Suppressor macrophage (primary cell): ENCODE measurements at places on chromosomes 16 and 17.

DNA sequence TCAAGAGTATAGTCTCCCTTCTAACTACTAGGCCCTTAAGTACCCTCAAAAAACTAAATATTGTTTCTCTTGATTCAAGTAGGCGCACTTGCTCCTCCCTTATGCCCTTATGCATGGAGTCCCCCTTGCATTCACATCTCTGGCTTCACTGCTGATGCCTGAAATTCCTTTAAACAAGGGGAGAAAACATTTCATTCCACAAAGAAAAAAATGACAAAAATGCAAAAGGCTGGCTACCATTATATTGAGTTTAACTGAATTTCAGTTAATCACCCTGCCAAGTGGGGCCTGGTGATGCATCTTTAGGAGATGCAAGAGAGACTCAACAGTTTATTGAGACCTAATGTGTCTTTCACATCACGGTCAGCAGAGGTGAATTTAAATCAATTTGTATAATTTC lies 35.6 kb downstream of the CRLF3 start:
- no peak for DNase-seq

GRCh38 chr17:17492571-17492970 lies 3.6 kb downstream of the RASD1 start:
- no peak for DNase-seq

DNA sequence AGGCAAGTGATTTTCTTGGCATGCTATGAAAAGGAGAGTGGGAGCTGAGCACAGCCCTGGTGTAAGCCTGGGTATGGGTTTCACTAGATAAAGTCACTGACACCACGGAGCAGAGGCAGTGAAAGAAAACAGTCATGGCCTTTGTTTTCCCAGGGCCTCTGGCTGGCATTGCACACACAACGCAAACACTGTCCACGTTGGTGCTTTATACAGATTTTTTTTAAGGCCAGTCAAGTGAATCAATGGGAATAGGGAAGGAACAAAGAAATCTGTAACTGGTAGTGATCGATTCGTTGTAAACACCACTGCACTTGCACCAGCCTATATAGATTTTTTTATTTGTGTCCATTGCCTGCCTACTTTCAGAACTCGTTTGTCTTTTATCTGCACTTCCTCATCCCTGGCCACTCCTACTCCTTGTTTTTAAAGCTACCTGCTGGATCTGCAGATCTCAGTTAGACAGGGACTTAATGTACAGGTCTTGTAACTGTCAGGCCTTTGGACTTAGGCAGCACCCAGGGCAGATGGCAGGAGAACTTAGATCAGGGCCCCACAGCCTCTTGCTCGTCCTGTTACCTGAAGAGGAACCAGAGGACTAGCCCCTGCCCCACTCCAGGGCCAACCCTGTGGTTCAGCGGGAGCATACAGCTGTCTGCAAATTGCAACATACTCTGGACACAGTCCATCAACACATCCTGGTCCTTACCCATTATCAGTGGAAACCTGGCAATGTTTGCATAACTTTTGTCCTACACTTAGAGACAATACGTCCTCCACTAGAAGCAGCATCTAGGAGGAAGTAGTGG lies 10.6 kb upstream of the TMIGD1 start:
- peak; percentile 74 for DNase-seq

DNA sequence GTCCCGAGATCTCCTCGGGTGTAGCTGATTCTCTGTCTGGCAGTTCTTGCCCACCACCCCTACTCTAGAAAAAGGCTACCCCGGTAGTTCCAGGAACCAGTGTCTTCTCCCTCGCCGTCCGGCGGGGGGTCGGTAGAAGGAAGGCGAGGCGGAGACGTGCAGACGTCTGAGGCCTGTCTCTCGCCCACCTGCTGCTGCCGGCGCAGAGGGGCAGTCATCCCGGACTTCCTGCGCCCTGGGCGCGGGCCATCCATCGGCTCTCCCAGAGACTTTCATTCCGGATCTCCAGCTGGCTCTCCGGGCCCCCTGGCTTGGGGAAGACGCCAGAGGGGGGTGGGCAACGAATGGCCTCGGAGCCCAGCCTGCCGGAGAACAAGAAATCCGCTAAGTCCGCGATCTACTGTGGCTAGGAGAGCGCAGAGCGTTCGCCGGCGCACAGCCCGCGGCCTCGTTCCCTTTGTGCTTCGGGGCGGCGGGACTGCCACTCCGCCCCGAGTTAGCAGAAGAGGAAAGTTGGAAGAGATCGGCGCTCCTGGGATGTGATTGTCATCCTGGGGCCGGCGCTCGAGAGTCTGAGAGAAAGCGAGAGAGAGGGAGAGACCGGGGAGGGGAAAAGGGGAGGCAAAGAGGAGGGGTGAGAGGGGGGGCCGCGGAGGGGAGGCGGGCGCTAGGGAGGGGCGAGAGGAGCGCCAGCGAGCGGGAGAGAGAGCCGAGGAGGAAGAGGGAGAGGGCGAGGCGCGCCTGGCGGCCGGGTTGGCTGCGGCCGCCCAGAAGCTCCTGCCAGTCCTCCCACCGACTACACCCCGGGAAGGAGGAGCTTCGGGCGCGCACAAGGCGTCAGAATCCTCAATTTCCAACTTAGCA lies at the start of gene IRX5:
Gene IRX5, plus strand, starts transcription at position 861 of the 864 bp plus-strand sequence. CDS start 334 bp downstream, outside the sequence.
- DNase-seq: peak; percentile 84

DNA sequence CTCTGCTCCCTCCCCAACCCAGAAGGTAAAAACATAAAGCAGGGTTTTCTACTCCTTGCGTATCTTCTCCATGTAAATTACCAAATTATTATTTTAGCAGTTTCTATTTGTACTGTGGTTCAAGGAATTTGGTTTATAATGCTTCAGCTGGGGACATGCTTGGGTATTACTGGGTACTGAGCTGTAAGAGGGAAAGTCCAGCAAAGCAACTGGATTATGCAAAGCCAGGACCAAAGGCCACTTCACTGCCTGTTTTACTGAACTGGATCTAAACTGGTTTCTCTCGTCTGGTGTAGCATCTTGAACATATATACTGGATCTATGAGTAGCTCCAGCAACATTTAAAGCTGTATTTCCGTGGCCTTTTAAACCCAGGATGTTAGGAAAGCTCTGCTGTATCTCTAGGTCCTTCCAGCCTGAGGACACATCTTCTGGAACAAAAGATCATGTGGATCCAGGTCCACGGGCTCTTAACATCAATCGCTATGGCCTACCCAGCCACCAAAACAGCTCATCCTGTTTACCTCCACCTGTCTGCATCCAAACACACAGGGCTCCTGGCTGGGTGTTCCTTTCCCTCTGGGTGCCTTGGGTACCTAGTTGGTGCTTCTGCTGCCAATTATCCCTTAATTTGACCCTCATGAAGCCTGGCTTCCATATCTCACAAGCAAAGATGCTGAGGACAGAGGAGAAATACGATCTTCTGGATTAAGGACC lies 7.2 kb downstream of the PMP22 start:
- DNase-seq: no peak

DNA sequence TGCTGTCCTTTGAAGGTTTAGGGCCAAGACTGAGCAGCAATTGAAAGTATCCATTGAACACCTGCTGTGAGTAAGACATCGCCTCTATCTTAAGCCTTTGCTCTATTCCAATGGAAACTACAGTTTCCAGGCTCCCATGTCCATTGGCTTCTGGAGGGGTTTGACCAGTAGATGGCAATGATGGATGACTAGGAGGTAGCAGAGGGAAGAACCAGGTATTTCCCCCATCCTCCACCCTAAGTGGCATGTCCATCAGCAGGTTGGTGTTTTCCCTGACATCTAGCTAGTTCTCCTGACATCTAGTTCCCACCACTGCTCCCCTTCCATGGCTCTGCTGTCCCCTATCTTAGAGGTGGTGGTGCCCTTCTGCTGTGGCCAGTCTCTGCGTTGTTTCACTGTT lies 58.7 kb downstream of the CENPV start:
- no peak for DNase-seq

GRCh38 chr16:80047842-80048241 lies 447.3 kb upstream of the MAF start:
- DNase-seq: no peak

- no peak for DNase-seq
Observed at GRCh38 chr16:2031081-2031577, 4.4 kb downstream of the NHERF2 start.

DNA sequence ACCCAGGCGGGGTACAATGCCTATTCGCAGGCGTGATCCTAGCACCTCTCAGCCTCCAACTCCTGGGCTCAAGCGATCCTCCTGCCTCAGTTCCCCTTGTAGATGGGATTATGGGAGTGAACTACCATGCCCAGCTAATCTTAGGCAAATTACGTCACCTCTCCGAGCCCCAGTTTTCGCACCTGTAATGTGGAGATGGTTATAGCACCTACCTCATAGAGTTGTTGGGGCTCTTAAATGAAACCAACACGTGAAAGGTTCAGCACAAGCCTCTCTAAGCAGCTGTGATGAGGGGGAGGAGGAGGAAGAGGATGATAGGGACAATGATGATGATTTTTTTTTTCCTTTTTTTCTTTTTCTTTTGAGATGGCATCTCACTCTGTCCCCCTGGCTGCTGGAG lies 59.9 kb downstream of the ABR start:
- DNase-seq: no peak

- no peak for DNase-seq
Observed at GRCh38 chr17:80677214-80677756, 132.6 kb downstream of the RPTOR start.

- no peak for DNase-seq
Observed at GRCh38 chr16:47774661-47775060, 313.5 kb downstream of the PHKB start.

- DNase-seq: no peak
Observed at GRCh38 chr16:84194018-84194417, 3.1 kb downstream of the ADAD2 start.

DNA sequence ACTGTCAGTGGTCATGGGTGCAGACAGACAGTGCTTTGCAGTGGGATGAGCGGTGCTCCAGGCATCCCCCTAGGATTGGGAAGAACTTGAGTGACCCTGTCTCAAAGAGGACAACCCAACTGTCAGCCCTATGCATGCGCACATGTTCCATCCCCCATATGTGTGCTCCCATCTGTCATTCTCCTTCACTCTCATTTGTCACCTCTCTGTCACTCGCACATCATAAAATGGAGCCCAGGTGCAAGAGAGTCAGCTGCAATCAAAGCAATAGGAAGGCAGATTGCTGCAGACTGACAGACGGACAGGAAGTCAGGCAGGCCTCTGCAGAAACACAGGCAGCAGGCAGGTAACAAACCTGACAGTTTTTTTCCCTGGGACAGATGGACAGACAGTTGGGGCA lies 101.8 kb upstream of the CCL1 start:
- no peak for DNase-seq

- no peak for DNase-seq
Observed at GRCh38 chr17:59002848-59003247, 103.8 kb downstream of the TRIM37 start.
